ENCODE measurements at places on chromosomes 5 and 9. TPM values are rescaled to one million over a fixed set of nuclear protein-coding genes. Genes with fewer than 3 reads are reported as not detected.

DNA sequence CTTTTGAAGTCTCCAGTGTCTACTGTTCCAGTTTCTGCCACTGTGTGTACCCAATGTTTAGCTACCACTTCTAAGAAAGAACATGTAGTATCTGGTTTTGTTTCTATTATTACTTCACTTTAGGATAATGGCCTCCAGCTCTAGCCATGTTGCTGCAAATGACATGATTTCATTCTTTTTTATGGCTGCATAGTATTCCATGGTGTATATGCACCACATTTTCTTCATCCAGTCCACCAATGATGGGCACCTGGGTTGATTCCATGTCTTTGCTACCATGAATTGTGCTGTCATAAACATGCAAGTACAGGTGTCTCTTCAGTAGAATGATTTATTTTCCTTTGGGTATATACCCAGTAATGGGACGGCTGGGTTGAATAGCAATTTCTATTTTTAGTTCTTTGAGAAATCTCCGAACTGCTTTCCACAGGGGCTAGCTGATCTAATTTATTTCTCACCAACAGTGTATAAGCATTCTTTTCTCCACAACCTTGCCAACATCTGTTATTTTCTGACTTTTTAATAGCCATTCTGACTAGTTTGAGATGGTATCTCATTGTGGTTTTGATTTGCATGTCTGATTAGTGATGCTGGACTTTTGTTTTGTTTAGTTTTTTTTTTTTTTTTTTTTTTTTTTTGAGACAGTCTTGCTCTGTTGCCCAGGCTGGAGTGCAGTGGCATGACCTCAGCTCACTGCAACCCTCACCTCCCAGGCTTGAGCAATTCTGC lies 68.9 kb downstream of the WDR41 start:
- H3K27me3 ChIP-seq = no peaks in the 10 kb centered on the region
- H3K4me3 ChIP-seq = no peak overlapping the region
- no peak overlapping the region for H3K27ac ChIP-seq
- DNase-seq = no peak

GRCh38 chr9:87663556-87663955 lies 62.4 kb upstream of the CTSL start:
- no peak overlapping the region for H3K27ac ChIP-seq
- no peak for DNase-seq
- no peaks in the 10 kb centered on the region for H3K4me1 ChIP-seq
- H3K27me3 ChIP-seq = no peaks in the 10 kb centered on the region

PCDHB2 gene
- 7.8 TPM for polyA plus RNA-seq

DNA sequence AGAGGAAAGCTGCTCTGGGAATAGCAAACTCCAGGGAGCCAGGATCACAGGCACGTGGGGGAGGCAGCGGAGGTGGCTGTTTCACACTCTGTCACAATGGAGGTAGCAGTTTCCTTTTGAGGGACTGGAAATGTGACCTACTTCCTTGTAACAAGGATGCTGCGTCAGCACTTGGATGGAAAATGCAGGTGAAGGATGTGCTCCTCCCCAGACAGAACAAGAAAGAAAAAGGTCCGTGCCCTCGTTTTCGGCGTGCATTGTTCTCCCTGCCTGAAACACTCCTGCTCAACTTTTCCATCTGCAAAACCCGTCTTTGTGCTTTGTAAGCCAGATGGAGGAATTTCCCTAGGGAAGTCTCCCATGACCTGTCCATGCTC lies 55.1 kb upstream of the SH3PXD2B start:
- peak; percentile 65 for DNase-seq
- peak overlapping the region; percentile 86 for H3K27ac ChIP-seq
- no peak overlapping the region for H3K4me3 ChIP-seq
- H3K27me3 ChIP-seq = no peaks in the 10 kb centered on the region
- H3K4me1 ChIP-seq = peaks cover 25% of the 10 kb centered on the region

GRCh38 chr9:38214432-38214831 lies 145.4 kb upstream of the SHB start:
- no peak overlapping the region for H3K4me3 ChIP-seq
- H3K27me3 ChIP-seq = no peaks in the 10 kb centered on the region
- DNase-seq = no peak
- no peak overlapping the region for H3K27ac ChIP-seq

GRCh38 chr5:94810281-94810680 lies 191.8 kb downstream of the SLF1 start:
- H3K27ac ChIP-seq = no peak overlapping the region
- no peaks in the 10 kb centered on the region for H3K27me3 ChIP-seq
- no peaks in the 10 kb centered on the region for H3K4me1 ChIP-seq
- H3K36me3 ChIP-seq = no peaks in the 10 kb centered on the region

ACTBL2 gene
- not detected for polyA plus RNA-seq

DNA sequence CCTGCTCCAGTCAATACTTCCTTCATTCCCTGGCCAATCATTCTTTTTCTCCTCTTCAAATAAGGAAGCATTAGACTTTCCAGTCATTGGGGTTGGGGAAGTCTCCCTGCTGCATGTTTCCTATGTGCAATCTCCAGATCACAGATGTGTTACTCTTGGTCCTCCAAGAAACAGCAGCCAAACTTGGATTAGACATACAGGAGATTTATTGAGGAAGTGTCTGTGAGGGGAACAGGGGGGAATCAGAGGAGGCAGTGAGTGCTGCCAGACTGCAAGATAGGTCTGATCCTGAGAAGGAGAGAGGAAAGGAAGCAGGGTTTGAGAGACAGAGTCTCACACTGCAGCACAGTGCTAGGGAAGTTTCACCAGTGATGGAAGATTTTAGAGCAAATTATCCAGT lies 40.6 kb upstream of the SLIT3 start:
- H3K4me3 ChIP-seq = no peak overlapping the region
- H3K27me3 ChIP-seq = no peaks in the 10 kb centered on the region
- peak; percentile 42 for DNase-seq
- H3K36me3 ChIP-seq = no peaks in the 10 kb centered on the region
- no peak overlapping the region for H3K27ac ChIP-seq

IQGAP2 gene
- polyA plus RNA-seq = 16.1 TPM

SH3TC2 gene
- polyA plus RNA-seq = 3.0 TPM
